Bronchial smooth muscle cell (primary cell): ENCODE measurements at places on chromosomes 6 and 20. TPM values are rescaled to one million over a fixed set of nuclear protein-coding genes. Genes with fewer than 3 reads are reported as not detected.

EYS gene
- total RNA-seq = under 0.01 TPM in 1 of 2 replicates, not detected in the other

CCDC167 gene
- total RNA-seq = 10.3 and 11.3 TPM in 2 replicates

FBXL4 gene
- 7.1 and 12.0 TPM in 2 replicates for total RNA-seq

SLC32A1 gene
- not detected in 2 replicates for total RNA-seq

GMNN gene
- total RNA-seq = 9.9 and 12.1 TPM in 2 replicates

UBE3D gene
- total RNA-seq = 3.6 and 4.4 TPM in 2 replicates

BPIFB4 gene
- not detected in 2 replicates for total RNA-seq

ADAM33 gene
- 47.8 and 68.8 TPM in 2 replicates for total RNA-seq

GMPR gene
- 4.4 and 5.8 TPM in 2 replicates for total RNA-seq

OR2H2 gene
- not detected in 2 replicates for total RNA-seq

THBS2 gene
- 172 and 213 TPM in 2 replicates for total RNA-seq

BTNL2 gene
- total RNA-seq = not detected in 2 replicates

PRSS16 gene
- total RNA-seq = not detected in 2 replicates

ISM1 gene
- total RNA-seq = under 0.01 and 0.09 TPM in 2 replicates

HLA-DOA gene
- total RNA-seq = under 0.01 TPM in 1 of 2 replicates, not detected in the other

TSPYL1 gene
- total RNA-seq = 102 and 110 TPM in 2 replicates

PTP4A1 gene
- 28.7 and 30.1 TPM in 2 replicates for total RNA-seq

RREB1 gene
- total RNA-seq = 9.3 and 11.8 TPM in 2 replicates

CRIP3 gene
- 0.77 TPM in 1 of 2 replicates, not detected in the other for total RNA-seq

SALL4 gene
- total RNA-seq = under 0.01 and 0.09 TPM in 2 replicates

SYS1 gene
- 15.8 and 34.5 TPM in 2 replicates for total RNA-seq

HRH3 gene
- total RNA-seq = not detected in 2 replicates

DDX39B gene
- total RNA-seq = 324 and 339 TPM in 2 replicates

KHDC1 gene
- total RNA-seq = 4.6 and 6.0 TPM in 2 replicates

RHAG gene
- total RNA-seq = under 0.01 TPM in 1 of 2 replicates, not detected in the other

SEMG1 gene
- not detected in 2 replicates for total RNA-seq

IL20RA gene
- 0.17 and 0.32 TPM in 2 replicates for total RNA-seq

SMLR1 gene
- total RNA-seq = not detected in 2 replicates

ARFGEF2 gene
- 28.7 and 33.3 TPM in 2 replicates for total RNA-seq

FOXF2 gene
- 31.2 and 38.6 TPM in 2 replicates for total RNA-seq

ZNF165 gene
- 0.47 and 0.52 TPM in 2 replicates for total RNA-seq

NRN1 gene
- total RNA-seq = 0.09 and 0.16 TPM in 2 replicates

CSE1L gene
- 30.1 and 41.0 TPM in 2 replicates for total RNA-seq

BPIFB1 gene
- not detected in 2 replicates for total RNA-seq

BMP2 gene
- total RNA-seq = 0.86 and 2.2 TPM in 2 replicates

LGSN gene
- under 0.01 TPM in 1 of 2 replicates, not detected in the other for total RNA-seq

GRM1 gene
- total RNA-seq = under 0.01 and 0.17 TPM in 2 replicates

NRSN2 gene
- 25.2 and 26.2 TPM in 2 replicates for total RNA-seq

MPIG6B gene
- total RNA-seq = not detected in 2 replicates

FNDC11 gene
- total RNA-seq = 0.60 and 0.95 TPM in 2 replicates
